ENCODE measurements at places on chromosomes 6 and 20.
A peak's percentile ranks its signal among the peaks of the same experiment; 100 is the strongest.

GRCh38 chr6:36224918-36225461 lies 28.4 kb downstream of the BRPF3 start:
- DNase-seq: no peak

DNA sequence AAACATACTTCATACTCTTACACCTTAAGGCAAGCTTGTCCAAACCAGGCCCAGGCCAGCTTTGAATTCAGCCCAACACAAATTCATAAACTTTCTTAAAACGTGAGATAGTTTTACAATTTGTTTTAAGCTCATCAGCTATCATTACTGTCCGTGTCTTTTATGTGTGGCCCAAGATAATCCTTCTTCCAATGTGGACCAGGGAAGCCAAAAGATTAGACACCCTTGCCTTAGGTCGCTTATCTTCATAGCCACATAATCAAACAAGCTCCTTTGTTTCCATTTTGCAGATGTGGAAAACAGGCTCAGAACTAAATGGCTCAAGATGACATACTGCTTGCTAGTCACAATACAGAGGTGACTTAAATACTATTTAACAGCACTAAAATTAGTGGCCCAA lies 6.0 kb downstream of the SALL4 start:
- DNase-seq: no peak

- DNase-seq: peak; percentile 42
These were observed 109.3 kb downstream of the GPX5 start for GRCh38 chr6:28634761-28635546.

DNA sequence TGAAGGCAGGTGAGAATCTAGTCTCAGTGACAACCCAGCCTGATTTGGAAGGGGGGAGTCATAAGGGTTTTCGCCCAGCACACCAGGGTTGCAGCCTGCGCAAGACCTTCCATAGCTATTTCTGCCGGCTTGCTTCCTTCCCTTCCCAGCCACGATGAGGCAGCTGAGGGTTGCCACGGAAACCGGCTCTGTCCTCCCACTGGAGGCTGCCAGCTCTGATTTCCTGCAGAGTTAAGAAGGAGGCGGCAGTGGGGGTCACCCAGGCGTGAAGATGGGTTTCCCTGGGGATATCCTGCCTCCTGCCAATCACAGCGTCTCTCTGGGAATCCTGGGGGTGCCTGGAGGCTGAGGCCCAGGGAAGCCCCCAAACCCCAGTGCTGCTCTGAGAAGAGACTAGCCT lies 23.1 kb upstream of the KCNB1 start:
- peak; percentile 47 for DNase-seq

- no peak for DNase-seq
These were observed 431.3 kb downstream of the FRK start for GRCh38 chr6:115629415-115629814.

GRCh38 chr20:15196547-15197255 lies 859.3 kb upstream of the FLRT3 start:
- no peak for DNase-seq

GRCh38 chr6:157595768-157596167 lies 214.8 kb downstream of the ZDHHC14 start:
- DNase-seq: no peak

All from DMS79 (cell line).